ENCODE measurements at places on chromosomes 11 and 22. TPM values are rescaled to one million over a fixed set of nuclear protein-coding genes. Genes with fewer than 3 reads are reported as not detected.

TUG1 gene
- 105 TPM for total RNA-seq

FOLR1 gene
- not detected for total RNA-seq

MPZL2 gene
- total RNA-seq: 59.5 TPM

CYB5R2 gene
- 21.3 TPM for total RNA-seq

OR52B6 gene
- not detected for total RNA-seq

MYRF gene
- 11.3 TPM for total RNA-seq

ADAMTS8 gene
- 0.27 TPM for total RNA-seq

ST14 gene
- 641 TPM for total RNA-seq

MPPED1 gene
- not detected for total RNA-seq

OR2D2 gene
- total RNA-seq: 1.4 TPM

LGR4 gene
- total RNA-seq: 135 TPM
